ENCODE measurements at places on chromosomes 11 and 22.

- no peak for DNase-seq
Observed at GRCh38 chr11:26960281-26960680, 33.6 kb upstream of the FIBIN start.

- DNase-seq: peak; percentile 79
Observed at GRCh38 chr11:94472916-94473799, 20.5 kb downstream of the MRE11 start.

GRCh38 chr11:47979378-47980087 lies 826 bp upstream of the PTPRJ start:
- DNase-seq: no peak

- no peak for DNase-seq
Observed at GRCh38 chr11:2919188-2919587, 10.0 kb downstream of the PHLDA2 start.

DNA sequence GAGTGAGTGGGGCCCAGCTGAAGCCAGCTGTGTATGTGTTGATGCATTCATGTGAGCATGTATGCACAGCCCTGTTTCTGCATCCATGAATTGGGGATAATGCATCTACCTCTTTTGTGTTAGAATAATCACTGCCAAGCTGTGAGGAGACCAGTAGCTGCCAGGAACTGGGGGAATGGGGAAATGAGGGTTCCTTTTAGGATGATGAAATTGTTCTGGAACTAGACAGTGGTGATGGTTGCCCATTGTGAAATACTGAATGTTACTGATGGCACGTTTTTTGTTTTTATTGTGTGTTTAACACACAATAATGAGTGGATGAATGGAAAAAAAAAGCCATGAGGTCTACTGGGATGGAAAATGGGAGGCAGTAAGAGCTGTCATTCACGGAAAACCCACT lies 45.3 kb upstream of the WNT11 start:
- peak; percentile 61 for DNase-seq

DNA sequence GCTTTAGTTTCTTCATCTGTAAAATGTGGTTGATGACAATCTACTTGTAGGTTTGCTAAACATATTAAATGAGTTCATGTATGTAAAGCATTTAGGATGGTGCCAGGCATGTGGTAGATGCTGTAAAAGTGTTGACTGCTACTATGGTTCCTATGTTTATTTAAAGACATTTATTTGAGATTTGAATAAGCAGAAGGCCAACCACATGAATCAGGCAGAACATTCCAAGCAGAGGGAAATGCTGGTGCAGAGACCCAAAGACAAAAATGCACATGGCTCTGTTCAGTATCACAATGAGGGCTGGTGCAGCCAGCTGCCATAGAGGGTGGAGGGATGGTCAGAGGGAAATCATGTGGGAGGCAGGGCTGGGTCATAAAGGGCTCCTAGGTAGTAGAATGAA lies 156.2 kb upstream of the PDGFD start:
- DNase-seq: no peak

DNA sequence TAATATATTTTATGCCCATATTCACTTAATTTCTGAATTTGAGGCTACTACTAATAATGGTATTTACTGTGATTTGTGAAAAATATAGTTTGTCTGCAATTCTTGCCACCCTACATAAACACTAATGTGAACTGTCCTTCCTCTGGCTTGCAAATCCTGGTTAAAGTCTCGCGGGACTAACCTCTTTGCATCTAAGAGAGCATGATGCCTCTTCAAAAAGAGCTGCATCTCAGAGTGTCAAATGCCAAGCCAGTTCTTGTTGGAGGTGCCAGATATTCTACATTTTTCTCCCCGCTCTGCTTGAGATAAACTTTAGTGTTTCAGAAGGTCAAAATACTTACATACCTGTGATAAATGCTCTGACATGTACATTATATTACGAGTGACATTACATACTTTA lies 2.1 kb downstream of the ARHGAP42 start:
- no peak for DNase-seq

GRCh38 chr11:126612671-126613070 lies 257.2 kb downstream of the ST3GAL4 start:
- no peak for DNase-seq

- no peak for DNase-seq
Observed at GRCh38 chr22:17891481-17892167, 117.4 kb upstream of the BID start.

GRCh38 chr11:7898666-7899283 lies 32.3 kb downstream of the OR10A6 start:
- no peak for DNase-seq

DNA sequence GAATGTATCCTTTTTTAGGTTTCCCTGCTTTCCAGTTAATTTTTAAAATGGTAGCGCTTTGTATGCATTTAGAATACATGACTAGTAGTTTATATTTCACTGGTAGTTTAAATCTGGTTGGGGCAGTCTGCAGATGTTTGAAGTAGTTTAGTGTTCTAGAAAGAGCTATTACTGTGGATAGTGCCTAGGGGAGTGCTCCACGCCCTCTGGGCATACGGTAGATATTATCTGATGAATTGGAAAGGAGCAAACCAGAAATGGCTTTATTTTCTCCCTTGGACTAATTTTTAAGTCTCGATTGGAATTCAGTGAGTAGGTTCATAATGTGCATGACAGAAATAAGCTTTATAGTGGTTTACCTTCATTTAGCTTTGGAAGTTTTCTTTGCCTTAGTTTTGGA lies 86.4 kb upstream of the BIRC3 start:
- no peak for DNase-seq

- no peak for DNase-seq
Observed at GRCh38 chr11:114886644-114887265, 208.4 kb downstream of the NXPE2 start.

GRCh38 chr11:61102667-61103571 lies 630 bp downstream of the CD5 start:
- DNase-seq: no peak

- no peak for DNase-seq
Observed at GRCh38 chr11:12214751-12215150, 104.4 kb downstream of the MICAL2 start.

DNA sequence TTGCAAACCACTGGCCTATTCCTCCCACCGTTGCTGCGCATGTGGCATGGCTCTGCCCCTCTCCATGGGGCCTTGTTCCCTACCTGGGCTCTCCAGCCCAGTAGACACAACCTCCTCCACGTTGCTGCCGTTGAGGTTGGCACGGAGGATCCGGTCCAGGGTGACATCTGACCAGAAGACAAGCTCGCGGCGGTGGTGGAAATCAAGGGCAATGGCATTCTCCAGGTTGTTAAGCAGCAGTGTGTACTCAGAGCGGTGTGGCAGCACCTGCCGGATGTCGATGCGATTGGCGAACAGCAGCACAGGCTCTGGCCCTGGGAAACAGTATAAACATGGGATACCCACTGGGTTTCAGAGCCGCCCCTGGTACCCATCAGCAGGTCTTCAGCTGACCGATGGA lies 23.8 kb downstream of the LRP4 start:
- DNase-seq: no peak

GRCh38 chr11:819943-820649 lies 1.4 kb downstream of the PNPLA2 start:
- peak; percentile 87 for DNase-seq

GRCh38 chr11:23769214-23769613 lies 727.6 kb upstream of the LUZP2 start:
- no peak for DNase-seq

DNA sequence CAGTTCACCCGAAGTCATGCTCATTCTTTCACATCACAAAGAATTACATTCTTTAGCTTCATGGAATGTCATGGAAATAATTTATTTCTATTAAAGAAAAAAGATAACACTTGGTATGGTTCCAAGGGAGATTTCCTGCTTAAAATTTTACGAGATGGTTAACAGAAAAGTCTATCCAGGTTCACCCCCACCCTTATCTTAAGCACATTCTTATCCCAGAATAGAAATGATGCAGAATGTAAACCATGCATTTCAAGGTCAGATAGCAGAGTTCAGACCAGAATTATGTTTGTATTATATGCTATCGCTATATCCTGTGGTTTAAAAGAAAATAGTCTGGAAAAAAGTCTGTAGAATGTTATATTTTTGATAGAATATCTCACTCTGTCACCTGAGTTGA lies 58.7 kb downstream of the GAS2 start:
- DNase-seq: no peak

- no peak for DNase-seq
Observed at GRCh38 chr22:17944256-17944655, 80.1 kb downstream of the MICAL3 start.

- no peak for DNase-seq
Observed at GRCh38 chr11:68990995-68991780, 10.4 kb upstream of the MRGPRD start.

DNA sequence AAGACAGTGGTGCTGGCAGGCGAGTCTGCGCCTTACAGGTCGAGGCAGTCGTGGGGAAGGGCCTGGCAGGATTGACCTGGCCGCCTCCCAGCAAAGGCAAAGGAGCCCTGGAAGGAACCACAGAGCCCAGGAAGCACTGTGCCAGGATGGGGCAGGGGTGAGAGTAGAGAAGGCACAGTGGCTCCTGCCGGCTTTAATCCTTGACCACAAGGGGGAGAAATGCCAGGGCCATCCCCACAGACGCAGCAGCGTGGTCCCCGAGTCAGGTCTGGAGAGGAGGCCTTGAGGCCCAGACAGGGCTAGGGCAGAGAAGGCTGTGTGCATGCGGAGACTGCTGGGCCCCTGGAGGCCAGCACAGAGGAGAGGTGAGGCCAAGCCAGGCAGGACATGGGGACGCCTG lies 9.9 kb upstream of the NDUFS8 start:
- no peak for DNase-seq

DNA sequence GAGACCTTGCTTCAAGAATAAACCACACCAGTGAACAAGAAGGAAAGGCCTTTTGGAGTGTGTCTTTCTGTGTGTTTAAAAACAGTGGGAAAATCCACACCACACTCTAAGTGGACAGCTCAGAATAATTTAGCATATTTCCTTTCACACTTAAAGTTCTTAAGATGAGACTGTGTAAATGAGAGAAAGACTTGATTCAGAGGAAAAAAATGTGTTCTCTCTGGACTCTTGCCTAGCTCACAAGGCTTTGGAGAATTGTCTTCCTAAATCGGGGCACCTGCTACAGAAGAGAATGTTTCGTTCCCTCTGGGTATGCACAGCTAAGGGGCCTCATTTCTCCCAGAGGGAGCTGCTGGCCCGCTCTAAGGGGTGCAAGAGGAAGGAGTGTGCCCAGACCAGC lies 28.4 kb upstream of the CRTAM start:
- DNase-seq: no peak

DNA sequence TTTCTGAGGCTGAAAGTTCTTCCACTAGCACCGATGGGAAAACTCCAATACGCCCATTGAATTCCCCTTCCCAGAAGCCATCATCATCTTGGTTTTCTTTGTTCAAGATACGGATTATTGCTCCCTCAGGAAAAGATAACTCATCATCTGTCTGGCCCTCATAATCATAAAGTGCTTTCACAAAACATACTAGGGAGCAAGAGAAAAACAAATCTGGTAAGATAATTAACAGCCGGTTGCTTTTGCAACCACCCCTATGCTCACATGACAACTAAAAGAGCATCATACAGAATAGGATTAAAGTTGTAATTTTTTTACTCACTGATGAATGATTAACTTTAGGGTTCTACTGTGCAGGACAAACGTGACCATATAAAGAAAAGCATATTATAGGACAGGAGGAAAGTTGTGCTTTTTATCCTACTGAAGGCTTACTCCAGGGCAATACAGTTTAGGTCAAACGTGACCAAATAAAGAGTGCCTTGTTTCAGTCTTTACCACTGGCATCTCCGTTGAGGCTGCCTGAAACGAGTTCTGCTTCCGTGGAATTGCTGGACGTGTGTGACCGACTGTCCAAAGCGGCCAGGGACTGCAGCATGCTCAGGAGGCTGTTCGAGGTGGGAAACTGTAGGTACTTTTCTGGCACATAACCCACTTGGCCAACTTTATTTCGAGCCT lies 28.6 kb downstream of the ATG16L2 start:
- no peak for DNase-seq

DNA sequence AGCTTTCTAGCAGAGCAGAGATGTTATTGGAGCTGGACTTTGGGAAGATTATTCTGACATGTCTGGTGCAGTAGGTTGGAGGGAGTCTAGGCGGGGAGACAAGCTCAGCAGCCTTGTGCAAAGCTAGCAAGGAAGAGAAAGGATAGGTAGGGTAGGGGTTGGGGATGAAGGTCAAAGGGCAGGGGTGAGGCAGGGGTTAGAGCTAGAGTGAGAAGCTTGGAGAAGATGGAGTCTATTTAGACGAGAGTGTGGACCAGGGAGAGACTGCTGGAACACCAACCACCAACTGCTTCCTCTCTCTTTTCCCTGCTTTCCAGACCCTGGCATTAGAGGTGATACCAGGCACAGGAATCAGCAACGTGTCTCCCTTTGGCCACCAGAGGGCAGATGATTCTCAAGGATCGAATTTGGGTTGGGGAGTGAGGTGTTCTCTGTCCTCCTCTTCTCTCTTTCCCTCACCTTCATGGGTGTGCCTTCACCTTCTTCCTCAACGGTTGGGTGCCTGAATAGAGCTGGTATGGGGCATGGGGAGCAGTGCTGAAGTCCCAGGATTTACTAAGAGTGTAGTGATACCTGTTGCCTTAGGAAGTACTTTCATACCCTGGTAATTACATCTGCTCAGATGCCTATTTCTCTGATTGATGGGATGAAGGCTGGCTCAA lies 1.8 kb upstream of the MARK2 start:
- peak; percentile 63 for DNase-seq

GRCh38 chr11:4454021-4454420 lies 4.9 kb downstream of the OR52K2 start:
- DNase-seq: peak; percentile 49

GRCh38 chr11:9118277-9118676 lies 26.9 kb upstream of the SCUBE2 start:
- no peak for DNase-seq

DNA sequence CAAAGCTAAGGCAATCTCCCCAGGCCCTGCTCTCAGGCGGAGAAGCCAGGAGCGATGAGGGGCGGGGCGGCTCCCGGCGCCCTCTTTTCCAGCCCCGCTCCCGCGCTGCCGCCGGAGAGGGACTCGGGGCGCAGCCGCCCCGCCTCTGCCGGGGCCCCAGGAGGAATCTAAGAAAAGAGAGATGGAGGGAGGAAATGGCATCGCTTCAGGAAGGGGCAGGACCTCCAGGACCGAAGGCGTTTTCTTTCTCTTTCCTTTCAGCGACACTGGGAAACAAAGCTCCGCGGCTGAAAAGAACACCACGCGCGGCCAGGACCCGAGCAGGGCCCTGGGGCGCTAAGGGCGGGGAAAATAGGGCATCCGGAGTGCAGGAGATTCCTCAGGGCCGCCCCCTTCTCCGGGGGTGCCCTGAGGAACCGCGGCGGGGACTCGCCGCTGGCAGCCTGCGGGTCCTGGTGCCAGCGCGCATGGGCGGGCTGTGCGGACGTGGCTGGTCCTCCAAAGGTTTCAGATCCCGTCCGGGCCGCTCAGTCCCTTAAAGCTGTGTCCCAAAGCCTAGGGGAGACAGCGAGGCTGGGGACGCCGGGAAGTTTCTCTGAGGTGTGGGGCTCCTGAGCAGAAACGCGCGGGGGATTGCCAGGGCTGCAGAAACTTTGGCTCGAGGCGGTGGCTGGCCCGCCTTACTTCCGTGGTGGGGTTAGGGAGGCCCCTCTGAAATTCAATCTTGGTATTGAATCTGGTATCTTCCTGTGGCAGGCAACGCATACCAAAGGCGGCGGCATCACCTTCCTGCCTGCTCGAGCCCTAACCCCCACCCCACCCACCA lies 2.8 kb upstream of the BSX start:
- DNase-seq: no peak

All from AML-193 (cell line).